ENCODE measurements at places on chromosomes 13 and 19.

DNA sequence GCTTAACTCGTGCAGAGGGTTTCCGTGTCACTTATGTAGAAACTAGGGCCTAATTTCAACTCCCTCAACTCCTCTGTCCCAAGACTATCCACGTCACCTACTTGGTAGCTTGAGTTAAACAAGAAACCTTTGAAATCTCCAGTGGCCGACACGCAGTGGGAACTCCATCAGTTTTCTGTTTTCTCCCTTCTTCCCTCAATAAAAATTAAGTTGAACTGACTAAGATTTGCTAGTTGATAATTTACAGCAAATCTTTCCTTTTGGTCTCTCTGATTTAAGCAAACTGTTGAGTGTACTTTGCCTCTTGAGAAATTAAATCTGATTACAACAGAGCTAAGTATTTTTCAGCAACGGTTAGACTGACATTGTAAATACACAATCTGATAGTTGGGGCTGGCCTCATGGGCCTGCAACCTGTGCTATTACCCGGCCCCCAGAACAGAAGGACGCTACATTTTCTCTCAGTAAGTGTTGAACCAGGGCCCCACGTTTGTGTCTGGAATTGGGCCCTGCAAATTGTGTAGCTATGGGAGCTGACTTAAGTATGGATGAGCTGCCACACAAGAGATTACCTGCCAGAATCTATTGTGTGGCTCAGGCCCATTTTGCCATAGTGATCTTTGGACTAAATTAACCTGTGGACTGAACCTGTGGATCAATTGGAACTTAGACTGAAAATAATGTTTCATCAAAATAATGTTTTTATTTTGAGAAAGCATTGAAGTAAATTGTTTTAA, 708 bp upstream of the ESD start:
- no peak for DNase-seq

DNA sequence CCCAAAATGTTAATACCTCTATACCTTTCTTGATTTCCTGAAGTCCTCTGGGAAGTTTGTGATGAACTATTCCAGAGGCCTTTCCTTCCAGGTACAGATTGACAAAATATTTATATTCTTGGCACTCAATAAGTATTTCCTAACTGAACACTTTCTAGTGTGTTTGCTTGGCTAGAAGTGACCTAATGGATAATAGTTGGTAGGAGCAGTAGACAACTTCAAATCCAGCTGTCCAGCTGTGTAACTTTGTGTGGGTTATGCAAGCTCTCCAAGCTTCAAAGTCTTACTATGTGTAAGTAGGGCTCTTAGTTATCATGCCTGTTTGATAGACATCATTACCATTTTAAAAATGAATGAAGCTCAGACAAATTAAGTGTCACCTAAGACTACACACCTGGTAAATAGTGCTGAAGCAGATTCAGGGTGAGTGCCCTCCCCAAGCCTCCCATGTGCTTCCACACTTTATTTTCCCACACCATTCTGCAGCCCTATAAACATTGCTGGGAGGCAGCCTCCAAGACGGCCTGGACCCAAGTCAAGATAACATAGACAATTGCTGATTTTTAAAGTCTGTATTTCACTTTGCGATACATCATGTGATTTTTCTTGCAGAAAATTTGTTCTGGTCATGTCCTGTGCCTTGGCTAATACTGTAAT, 196.6 kb downstream of the NALCN start:
- DNase-seq = no peak

DNA sequence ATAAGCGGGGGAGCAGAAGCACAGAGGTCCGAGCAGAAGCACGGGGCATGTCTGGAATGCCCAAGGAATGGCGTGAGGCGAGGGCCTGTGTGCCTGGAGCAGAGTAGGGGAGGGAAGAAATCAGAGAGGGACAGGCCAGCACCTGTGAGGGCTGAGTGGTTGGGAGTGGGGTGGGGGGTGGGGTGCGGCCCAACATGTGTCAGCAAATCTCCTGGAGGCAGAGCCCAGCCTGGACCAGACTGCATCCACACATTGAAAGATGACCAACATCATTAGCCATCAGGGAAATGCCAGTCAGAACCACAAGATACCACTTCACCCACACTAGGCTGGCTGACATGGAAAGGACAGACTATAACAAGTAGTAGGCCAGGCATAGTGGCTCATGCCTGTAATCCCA, 11.2 kb downstream of the CLASRP start:
- DNase-seq = no peak

- DNase-seq = no peak
Observed at GRCh38 chr19:13163609-13164342, 13.6 kb downstream of the IER2 start.

DNA sequence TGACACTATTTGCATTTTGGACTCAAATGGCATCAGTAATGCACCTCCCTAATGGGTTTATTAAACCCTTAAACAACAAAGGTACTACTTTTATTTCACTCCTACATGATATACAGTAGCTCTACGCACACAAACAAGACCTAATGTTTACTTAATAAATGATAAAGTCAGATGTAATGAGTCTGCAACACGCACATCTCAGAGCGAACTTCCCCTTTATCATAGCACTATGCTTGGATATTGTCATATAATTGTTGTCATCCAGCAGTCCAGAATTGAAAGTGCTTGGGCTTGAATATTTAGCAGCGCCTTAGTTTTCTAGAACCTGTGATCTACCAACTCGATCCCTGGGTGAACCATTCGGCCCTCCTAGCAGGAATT, 772 bp downstream of the PARP4 start:
- no peak for DNase-seq

- no peak for DNase-seq
Observed at GRCh38 chr13:35309706-35310105, 166.8 kb downstream of the MAB21L1 start.

DNA sequence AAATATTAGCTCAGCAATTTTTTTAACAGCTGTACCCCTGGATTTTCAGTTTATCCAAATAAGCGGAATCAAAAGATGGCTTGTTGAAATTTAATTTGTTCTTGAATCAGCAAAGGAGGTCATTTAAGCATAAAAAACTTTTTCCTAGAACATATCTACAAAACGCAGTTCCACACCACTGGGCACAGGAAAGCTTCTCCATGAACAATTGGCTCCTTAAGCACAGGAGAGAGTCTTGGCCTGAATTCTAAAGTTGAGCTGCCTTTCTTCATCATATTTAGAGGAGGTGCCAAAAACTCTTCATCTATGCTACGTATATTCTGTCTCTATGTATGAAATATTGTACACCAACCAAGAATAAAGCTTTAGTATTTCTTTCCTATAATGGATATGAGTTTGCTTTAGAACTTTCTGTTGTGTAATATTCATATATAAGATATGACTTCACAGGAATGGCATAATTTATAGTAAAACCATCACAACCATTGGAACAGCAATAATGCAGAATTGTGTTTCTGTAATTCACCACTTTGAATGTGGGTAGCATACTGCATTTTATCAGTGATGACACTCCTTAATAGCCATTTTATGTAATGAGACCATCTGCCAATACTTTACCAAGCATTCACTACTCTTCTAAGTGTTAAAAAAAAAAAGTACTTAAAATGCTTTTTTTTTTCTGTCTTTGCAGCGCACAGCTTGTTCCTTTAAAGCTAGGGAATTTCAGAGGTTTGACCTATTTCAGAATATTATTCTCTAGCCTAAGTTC, 263.7 kb downstream of the SLITRK6 start:
- no peak for DNase-seq

DNA sequence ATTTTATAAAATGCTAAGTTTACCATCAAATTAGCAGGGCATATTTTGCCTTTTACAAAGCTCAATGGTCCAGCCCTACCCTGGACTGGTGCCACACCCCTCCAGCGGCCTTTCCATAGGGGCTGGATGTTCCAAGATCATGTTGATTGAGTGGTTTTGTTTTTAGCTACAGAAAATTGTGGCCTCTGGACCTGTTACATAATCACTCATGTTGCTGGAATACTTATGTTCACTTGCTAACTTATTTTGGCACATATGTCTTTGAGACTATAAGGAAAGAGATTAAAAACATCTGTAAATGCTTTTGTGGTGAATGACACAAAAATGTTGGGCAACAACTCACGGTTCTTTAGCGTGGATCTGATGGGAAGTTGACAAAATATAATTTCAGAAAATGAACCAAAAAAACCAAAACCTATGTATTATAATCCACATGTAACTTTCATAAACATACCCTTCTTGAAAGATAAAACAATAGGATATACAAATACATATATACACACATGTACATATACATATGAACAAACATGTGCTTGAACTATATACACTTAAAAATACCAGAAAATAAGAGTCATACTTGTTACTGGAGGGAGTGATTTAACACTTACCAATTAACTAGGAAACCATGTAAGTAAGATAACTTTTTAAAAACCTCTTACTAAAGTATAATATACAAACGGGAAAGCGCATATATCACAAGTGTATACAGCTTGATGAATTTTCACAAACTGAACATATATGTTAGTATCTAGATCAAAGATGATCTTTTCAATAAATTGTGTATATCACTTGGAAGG, 46.6 kb upstream of the SLC15A1 start:
- DNase-seq = no peak

- DNase-seq = no peak
Observed at GRCh38 chr19:17767559-17767958, 16.3 kb downstream of the FCHO1 start.

GRCh38 chr13:109645831-109646230, 140.6 kb downstream of the IRS2 start:
- no peak for DNase-seq

DNA sequence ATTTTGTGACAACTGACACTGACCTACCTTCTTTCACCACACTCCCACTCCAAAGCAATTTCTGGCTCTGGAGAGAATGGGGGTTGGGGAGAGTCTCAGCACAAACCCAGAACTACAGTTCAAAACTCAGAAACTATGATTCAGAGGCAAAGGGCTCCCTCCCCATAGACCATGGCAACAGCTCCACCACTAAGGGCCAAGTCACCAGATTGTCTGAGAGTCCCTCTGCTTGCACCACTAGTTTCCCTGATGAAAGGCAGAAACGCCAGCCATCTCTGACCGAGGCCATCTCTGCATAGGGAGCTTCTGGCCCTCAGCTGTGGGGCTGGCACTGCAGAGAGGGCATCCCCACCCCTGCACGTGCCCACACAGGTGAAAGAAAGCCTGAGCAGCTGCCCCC, 112.4 kb upstream of the VSTM2B start:
- DNase-seq = no peak

DNA sequence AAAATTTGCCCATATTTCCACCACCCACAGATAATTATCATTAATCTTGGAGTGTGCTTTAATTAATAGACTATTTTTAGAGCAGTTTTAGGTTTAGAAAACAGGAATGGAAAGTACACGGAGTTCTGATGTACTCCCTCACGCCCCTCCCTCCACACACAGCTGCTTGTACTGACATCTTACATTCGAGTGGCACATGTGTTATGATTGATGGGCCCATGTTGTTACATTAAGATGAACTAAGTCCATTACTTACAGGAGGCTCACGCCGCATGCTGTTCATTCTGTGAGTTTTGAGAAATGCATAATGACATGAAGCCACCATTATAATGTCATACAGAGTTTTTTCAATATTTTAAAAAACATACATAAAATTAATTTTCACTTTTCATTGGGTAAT, 1.2 kb upstream of the SPATA13 start:
- DNase-seq = no peak

- DNase-seq = peak; percentile 25
Observed at GRCh38 chr13:51818781-51819511, 15.0 kb upstream of the DHRS12 start.

DNA sequence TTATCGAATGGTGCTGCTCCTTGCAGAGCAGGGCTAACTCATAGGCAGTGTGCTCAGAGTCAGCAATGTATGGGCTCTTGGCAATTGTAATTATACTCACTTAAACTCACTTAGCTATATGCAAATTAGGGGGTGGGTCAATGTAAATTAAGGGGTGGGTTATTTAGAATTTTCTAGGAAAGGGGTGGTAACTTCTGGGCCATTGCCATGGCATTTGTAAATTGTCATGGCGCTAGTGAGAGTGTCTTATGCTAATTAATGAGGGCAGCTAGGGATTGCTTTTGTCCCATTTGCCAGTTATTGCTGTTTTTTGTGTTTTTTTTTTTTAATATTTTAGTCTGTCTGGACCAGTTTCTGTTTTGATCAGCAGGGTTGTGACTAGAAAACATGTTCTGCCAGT, 68.4 kb downstream of the DIAPH3 start:
- DNase-seq = no peak

DNA sequence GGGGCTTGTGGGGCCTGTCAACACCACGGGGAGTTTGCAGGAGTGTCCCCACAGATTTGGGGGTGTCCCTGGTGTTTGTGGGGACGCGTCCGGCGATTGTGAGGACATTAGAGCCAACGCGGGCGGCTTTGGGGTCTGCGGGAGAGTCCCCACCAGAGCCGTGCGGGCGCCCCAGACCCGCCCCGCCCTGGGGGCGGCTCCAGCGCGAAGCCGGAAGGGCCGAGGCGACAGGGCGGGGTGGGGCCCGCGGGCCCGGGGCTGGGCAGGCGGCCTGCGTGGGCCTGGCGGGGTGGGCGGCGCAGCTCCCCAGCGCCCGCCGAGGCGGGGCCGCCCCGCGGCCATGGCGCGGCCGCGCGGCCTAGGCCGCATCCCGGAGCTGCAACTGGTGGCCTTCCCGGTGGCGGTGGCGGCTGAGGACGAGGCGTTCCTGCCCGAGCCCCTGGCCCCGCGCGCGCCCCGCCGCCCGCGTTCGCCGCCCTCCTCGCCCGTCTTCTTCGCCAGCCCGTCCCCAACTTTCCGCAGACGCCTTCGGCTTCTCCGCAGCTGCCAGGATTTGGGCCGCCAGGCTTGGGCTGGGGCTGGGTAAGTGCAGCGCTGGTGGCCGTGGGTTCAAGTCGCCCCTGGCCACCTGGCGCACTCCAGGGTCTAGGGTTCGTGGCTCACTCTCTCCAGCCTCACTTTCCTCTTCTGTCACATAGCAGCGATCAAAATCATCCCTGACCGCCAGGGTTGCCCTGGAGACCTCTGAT, 10.3 kb downstream of the PDE4A start:
- no peak for DNase-seq

DNA sequence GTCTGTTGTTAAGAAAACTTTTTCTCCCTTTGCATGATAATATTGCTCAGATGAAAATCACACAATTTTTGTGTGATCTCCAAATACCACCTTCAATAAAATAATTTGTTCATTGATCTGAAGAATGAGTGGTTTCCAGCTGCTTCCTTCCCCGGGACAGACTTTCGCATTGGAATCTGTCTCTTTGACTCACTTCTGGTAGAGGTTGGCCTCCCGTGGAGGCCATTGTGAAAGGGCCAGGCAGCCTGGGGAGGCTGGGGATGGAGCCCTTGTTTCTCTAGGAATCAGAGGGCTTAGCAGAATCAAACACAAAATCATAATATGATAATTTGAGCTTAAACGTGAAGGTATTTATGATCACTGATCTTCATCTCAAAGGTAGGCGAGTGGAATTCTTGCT, 135.0 kb upstream of the ZNF536 start:
- DNase-seq = no peak

GRCh38 chr13:33262062-33262487, 23.5 kb downstream of the STARD13 start:
- no peak for DNase-seq

- DNase-seq = no peak
Observed at GRCh38 chr19:11480715-11481533, at the start of gene ELAVL3. ELAVL3 (minus strand) TSS chr19:11481046; CDS start chr19:11480608, 438 bp downstream.
